CD4-positive, CD25-positive, alpha-beta regulatory T cell (primary cell): ENCODE measurements at places on chromosomes 6 and 20.

GRCh38 chr6:132388291-132388690 lies 13.0 kb downstream of the MOXD1 start:
- DNase-seq, result no peak

DNA sequence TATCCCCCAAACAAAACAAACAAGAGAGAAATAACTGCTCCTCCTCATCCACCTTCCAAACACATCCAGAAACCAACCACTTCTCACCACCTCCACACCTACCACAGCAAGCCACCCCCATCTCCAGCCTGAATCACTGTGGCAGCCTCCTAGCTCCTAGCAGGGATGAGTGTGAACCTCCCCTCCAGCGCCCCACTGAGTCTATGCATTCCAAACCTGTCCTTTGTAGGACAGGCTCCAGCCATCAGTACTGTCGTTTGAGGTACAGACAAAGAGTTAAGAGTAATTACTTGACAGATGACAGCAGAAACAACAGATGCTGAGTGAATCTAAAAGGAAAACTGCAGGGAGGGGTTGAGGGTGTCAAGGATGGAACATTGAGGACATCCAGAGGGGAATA lies 2.4 kb downstream of the METTL24 start:
- no peak for DNase-seq

- no peak for DNase-seq
These were observed 33.2 kb upstream of the PCMTD2 start for GRCh38 chr20:64222291-64222735.

DNA sequence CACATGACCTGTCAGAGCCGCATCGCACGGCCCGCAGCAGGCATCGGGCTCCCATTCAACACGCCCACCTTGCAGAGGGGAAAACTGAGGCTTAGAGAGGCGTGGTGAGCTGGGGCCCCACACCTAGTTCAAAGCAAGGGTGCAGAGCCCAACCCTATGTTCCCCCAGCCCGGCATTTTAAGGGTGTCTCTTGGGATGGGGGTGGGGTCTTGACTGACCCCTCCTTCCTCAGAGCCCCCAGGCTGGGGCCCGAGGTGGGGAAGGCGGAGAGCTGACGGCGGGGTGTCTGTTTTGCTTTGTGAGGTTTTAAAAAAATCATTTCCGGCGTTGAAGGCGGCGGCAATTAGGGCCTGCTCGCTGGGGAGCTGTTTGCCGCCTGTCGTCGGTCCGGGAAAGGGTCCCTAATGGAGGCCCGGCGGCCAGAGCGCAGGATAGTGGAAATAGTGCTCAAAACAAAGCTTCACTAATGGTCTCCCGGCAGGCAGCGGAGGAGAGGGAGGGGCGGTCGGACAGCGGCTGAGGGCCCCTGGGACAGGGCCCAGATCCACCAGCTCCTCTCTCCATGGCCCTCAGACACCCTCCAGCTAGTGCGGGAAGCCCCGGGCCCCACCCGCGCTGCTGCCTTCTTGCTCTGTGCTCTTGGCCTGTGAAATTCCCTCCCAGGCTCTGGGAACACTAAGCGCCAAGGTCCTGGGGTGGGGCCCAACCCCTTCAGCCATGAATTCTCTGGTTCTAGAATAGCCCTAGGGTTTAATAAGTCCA lies 11.9 kb downstream of the VSTM2L start:
- DNase-seq, result peak; percentile 63

DNA sequence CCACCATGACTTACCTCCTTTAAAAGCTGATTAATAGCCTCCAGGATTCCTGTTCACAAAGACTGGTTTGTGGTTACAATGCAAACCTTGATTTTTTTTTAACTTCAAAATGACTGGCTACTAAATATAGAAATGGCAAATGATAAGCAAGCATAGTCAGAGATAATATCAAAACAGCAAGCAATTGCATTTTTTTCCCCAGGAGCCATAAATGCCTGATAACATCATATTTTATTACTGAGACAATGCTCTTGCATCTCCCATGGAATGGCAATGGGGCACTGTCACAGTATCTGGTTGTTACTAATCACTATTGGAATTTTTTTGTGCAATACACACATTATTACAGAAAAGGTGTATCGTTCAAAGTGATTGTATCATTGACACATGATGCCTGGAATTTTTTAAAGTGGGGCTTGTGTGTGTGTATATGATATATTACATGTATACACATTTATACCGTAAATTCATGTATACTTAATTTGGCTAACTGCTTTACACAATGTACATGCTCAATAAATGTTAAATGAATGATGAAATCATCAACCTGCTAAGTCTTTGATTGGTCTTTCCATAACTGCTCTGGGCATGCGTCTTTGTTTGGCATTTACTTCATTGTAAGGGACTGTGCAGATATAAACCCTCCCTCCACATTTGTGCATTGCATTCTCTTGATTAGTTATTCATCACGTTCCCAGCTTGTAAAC lies 980 bp upstream of the SALL4 start:
- no peak for DNase-seq

GRCh38 chr6:39102821-39103136 lies 12.2 kb downstream of the SAYSD1 start:
- DNase-seq, result no peak

- no peak for DNase-seq
These were observed 199.3 kb downstream of the BACH2 start for GRCh38 chr6:90097356-90097755.

DNA sequence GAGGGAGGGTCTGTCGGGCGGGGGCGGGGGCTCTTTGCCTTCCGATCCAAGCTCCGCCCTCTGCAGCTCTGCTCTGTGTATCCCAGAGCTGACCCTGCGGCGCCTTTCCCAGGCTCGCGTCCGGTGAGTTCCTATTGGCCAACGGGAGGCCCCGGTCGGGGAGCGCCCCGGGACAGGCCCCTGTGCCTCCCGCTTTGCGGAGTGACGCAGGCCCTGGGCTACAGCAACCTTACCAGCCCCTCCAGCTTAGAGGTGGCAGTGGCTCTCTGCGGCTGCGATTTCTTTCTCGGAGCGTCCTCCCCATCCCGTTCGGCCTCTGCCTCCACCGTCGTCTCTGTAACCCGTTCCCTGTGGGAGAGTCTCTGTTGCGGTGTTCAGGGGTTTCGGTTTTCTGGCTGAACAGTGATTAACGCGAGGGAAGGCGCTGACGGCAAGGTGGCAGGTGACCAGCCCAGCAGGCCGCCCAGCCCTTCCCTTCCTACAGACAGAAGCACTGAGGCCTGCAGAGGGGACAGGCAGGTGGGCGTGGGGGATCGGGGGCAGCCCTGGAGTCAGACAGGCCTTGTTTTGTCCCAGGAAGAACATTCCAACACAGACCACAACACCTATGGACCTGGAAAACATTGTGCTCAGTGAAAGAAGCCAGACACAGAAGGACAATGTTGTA lies 18.1 kb upstream of the CEBPB start:
- no peak for DNase-seq

GRCh38 chr6:146598772-146599405 lies at the start of gene ADGB:
Gene ADGB (plus strand): TSS chr6:146598972. CDS start chr6:146599041, 69 bp downstream.
- DNase-seq, result no peak

DNA sequence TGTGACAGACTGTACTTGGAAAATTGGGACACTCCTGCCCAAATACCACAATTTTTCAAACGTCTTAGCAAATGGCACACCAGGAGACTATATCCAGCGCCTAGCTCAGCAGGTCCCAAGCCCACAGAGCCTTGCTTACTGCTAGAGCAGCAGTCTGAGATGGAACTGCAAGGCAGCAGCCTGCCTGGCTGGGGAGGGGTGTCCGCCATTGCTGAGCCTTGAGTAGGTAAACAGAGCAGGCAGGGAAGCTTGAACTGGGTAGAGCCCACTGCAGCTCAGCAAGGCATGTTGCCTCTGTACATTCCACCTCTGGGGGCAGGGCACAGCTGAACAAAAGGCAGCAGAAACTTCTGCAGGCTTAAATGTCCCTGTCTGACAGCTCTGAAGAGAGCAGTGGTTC lies 1003.3 kb upstream of the MAP3K7 start:
- no peak for DNase-seq

DNA sequence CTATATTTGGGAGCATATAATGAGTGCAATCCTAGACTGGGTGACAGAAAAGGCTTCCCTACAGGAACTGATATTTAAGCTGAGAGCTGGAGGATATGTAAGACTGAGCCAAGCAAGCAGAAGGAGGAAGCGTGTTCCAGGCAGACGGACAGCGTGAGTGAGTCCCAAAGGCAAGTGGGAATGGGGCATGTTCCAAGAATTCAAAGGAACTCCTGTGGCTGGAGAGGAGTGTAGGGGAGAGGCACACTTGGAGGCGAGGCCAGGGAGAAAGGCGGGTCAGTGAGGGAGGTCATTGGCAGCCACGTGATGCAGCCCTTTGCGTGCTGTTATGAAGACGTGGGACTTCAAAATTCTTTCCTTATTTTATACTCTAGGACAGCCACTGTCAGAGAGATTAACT lies 27.9 kb upstream of the SGK1 start:
- no peak for DNase-seq
